ENCODE measurements at places on chromosomes 5 and 9. TPM values are rescaled to one million over a fixed set of nuclear protein-coding genes. Genes with fewer than 3 reads are reported as not detected.

The GPR150 gene
- 4.5 TPM for total RNA-seq

The ARL15 gene
- 35.8 TPM for total RNA-seq

The TNC gene
- 11.6 TPM for total RNA-seq

The MUSK gene
- not detected for total RNA-seq

The TAF11L6 gene
- total RNA-seq: not detected

The FLT4 gene
- total RNA-seq: 2.3 TPM

The CCNJL gene
- total RNA-seq: 3.7 TPM

The SLC34A1 gene
- not detected for total RNA-seq

DNA sequence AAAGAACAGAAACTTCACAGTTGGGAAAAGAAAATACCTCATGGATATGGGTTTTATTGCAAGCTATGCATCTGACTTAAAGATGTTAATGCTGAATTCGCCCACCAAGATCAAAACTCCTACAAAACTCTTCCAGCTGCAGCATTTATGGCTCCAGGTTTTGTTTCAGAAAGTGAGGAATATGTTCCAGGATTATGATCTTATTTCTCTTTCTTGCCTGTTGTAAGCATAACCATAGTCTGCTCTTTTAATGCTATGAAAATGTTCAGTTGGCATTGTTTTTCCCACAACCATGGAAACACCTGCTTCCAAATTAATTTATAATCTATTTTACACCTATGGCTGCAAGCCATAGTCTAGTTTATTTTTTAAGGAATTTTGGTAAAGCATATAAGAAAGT lies 34.9 kb upstream of the FST start:
- no peak for DNase-seq

- peak; percentile 51 for DNase-seq
Measured at GRCh38 chr5:176653401-176654385, 6.4 kb downstream of the TSPAN17 start.

GRCh38 chr5:170254056-170254455 lies 21.3 kb downstream of the C5orf58 start:
- DNase-seq: no peak

DNA sequence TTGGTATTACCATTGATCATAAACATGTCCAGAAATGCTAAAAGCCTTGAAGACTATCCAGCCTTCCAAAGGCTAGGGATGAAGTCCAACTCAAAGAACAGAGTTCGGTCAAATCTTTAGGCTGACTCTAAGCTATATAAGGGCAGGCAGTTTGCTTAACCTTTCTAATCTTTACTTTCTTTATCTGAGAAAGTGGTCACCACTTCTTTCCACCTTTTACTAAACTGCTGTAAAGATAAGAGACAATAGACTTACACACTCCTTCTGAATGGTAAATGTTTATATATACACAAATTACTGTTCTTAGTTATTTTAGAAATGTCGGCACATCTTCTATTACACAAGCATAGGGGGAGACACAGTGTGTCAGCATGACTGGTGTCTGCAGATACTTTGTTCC lies 100.4 kb downstream of the NREP start:
- no peak for DNase-seq

- DNase-seq: no peak
Measured at GRCh38 chr5:78738693-78739300, 90.2 kb upstream of the LHFPL2 start.

DNA sequence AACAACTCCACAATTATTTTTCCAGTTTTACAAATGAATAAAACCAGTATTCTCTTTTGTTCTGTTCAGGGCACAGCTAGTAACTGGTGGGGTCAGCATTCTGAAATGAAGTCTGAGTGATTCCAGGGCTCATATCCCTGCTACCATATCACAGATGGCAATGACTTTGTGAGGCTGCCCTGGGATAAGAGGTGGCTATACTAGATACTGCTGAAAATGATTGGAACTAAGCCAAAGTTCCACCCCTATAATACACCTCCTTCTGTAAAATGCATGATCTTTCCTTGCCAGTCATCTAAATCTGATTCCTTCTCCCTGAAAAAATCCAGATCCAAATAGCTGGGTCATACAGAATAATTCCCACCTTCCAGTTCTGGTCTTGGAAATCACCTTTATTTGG lies 14.4 kb downstream of the SLC25A51 start:
- no peak for DNase-seq

- DNase-seq: no peak
Measured at GRCh38 chr9:20623021-20623747, 885 bp upstream of the MLLT3 start.

DNA sequence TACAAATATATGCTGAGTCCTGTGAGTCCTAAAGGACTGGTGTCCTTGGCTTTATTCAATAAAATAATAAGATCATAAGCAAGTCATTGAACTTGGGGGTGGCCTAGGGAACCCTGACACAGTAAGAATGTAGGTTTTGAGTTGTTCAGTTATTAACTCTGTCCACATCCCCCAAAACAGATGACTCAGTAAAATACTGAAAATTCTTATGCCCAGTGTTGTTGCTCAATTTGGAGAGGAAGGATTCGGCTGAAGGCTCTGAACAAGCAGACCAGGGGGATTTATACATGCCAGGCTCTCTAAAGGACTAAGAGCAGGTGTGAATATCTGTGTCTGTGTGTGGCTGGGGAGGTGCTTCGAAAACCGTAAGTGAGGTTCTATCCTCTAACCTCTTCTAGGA lies 173.7 kb downstream of the RMI1 start:
- no peak for DNase-seq

DNA sequence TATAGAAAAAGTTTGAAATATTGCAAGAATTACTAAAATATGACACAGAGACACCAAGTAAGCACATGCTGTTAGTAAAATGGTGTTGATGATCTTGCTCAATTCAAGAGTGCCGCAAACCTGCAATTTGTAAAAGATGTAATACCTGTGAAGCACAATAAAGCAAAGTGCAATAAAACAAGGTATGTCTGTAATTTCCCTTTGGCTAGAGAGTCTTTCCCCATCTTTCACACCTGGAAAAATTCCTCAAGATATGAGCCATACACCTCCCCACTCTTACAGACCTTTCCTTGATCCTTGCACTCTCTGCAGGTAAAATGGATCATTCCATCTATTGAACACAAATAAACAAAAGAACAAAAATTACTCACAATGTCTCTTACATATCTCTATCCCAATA lies 597.8 kb downstream of the EFNA5 start:
- DNase-seq: no peak

GRCh38 chr5:37638897-37639296 lies 200.9 kb downstream of the GDNF start:
- DNase-seq: no peak

- DNase-seq: no peak
Measured at GRCh38 chr5:101080462-101081240, 177.6 kb upstream of the ST8SIA4 start.

GRCh38 chr5:36273809-36274526 lies 27.7 kb downstream of the RANBP3L start:
- DNase-seq: no peak

- no peak for DNase-seq
Measured at GRCh38 chr9:94922098-94922607, 195.7 kb downstream of the AOPEP start.

DNA sequence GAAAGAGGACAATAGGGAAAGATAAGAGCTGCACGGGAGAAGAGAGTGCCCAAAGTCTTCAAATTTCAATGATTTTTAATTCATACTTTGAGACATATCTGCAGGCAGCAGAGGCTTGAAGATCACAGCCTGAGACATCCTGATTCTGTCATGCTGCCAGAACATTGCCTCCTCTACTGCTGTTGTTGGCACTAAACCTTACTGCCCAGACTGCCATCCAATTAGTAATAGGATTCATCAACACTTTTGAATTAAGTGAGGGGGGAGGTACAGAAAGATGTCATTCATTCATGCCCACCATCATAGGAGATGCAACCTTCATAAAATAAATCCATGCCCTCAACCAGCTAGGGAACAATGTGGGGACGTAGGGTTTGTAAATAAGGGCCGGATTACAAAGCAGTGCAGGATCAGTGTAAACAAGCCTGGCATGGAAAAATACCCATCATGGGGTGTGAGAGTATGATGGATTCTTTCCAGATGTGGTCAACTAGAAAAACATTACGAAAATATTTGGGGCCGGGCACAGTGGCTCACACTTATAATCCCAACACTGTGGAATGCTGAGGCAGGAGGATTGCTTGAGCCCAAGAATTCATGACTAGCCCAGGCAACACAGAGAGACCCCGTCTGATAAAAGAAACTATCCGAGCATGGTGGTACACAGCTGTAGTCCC lies 122.1 kb upstream of the DAPK1 start:
- DNase-seq: no peak

DNA sequence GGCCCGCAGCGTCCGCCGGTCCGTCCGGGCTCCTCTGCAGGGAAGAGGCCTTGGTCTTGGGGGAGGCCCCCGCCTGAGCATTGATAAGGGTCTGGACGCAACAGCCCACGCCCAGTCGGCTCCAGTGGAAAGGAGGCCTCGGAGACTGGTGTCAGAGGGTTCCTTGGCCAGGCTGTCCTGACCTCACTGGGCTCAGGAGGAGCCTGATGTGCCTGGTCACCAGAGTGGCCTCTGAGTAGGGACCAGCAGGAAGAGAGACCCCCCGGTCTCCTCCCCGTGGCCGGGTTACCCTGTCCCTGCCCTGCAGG lies 13.2 kb downstream of the LMX1B start:
- no peak for DNase-seq

GRCh38 chr5:156826150-156826549 lies 23.9 kb upstream of the PPP1R2B start:
- DNase-seq: no peak

Data from dorsolateral prefrontal cortex (tissue), 122 donors.